ENCODE measurements at places on chromosomes 6 and 20.

DNA sequence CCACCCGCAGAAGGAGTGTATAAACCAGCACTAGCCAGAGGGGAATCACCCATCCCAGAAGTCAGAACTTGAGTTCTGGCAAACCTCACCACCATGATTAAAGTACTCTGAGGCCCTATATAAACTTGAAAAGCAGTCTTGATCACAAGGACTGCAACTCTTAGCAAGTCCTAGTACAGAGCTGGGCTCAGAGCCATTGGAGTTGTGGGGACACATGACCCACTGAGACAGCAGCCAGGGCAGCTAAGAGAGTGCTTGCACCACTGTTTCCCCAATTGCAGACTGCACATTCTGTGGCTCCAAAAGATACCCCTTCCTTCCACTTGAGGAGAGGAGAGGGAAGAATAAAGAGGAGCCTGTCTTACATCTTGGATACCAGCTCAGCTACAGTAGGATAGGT, 4.7 kb upstream of the MCM9 start:
- no peak for DNase-seq

GRCh38 chr6:121578216-121578615, 142.8 kb downstream of the GJA1 start:
- DNase-seq = no peak

DNA sequence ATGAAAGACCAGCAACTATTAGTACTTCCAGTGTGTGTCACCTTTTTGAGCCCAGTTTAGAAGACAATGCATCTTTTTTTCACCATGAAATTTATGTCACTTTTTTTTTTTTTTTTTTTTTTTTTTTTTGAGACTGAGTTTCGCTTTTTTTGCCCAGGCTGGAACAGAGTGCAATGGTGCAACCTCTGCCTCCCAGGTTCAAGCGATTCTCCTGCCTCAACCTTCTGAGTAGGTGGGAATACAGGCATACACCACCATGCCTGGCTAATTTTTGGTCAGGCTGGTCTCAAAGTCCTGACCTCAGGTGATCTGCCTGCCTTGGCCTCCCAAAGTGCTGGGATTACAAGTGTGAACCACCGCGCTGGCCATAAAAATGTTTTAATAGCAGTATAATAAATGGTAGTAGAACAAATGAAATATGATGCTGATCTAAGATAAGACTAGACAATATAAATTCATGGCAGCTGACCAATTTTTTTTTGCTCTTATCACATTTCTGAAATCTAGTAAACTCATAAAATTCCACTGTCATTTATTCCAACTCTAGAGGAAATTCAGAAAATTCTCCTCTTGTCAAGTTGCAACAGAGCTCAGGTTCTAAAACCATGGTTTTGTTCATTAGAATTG, 21.3 kb downstream of the NHSL1 start:
- DNase-seq = no peak

DNA sequence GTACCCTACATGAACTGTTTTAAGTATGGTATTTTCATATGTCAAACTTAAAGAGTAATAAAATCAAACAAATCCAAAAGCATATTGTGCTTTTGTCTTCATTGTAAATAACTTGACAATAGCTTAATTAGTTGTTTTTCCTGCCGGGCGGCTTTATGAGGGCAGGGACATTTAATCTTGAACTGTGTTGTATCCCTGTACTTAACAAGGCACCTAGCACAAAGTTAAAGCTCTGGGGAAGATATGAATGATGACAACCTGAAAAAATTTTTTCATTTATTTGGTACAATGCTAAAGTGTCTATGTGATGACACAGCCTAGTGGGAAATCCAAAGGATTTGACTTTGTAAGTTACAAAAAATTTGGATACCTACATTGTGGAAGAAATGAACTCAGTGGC, 502 bp upstream of the HACE1 start:
- no peak for DNase-seq

DNA sequence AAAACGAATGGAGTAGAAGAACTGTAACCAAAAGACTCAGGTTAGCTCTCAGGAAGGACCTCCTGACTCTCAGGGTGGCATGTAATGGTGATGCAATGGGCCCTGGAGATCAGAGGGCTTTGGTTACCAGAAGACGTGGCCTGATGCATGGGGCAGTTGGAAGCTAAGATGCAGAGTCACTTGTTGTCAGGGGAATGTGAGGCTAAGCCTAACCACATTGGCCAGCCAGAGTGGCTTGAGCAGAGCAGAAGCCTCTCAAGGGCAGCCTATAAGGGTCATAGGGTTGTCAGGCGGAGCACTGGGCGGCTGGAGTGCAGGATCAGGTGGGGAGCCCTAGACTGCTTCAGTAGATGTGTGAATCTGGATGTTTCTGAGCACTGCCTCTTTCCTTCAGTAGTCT, 5.9 kb downstream of the CNBD2 start:
- no peak for DNase-seq

GRCh38 chr6:117381749-117382148, 44.0 kb downstream of the ROS1 start:
- no peak for DNase-seq

- DNase-seq = no peak
These were observed 40.5 kb downstream of the RRBP1 start for GRCh38 chr20:17641520-17641964.

DNA sequence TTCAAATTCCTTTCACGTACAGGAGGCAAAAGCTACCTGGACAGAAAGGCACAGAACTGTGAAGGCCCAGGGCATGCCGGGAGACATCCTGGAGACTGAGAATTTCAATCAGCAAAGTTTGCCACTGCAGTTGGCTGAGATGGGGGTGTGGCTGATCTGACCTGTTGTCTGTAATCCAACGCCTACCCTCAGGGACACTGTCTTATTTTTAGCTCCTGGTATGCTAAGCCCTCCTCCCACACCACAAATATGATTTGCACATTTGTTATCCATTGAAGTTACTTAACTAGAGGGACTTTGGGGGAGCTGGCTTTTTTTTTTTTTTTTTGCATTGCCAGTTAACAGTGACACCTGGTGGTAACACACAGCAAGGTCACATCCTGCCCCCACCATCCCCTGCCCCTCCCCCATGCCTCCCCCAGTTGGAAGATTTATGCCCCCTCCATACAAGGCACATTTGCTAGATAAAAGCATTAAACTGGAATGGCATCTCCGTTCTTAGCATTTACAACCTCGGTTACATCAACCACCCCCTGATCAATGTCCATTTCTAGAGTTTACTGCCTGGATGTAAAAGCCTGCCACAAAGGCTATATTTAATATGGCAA, 40.4 kb downstream of the TTI1 start:
- DNase-seq = peak; percentile 53

- DNase-seq = no peak
These were observed 75.2 kb downstream of the HFE start for GRCh38 chr6:26162399-26162798.

- DNase-seq = no peak
These were observed 8.3 kb downstream of the OR2H1 start for GRCh38 chr6:29465279-29465678.

GRCh38 chr6:19552588-19552987, 284.6 kb upstream of the ID4 start:
- no peak for DNase-seq

- no peak for DNase-seq
These were observed 19.4 kb upstream of the MYB start for GRCh38 chr6:135161411-135162395.

- no peak for DNase-seq
These were observed 470.2 kb upstream of the BTBD3 start for GRCh38 chr20:11447371-11448100.

DNA sequence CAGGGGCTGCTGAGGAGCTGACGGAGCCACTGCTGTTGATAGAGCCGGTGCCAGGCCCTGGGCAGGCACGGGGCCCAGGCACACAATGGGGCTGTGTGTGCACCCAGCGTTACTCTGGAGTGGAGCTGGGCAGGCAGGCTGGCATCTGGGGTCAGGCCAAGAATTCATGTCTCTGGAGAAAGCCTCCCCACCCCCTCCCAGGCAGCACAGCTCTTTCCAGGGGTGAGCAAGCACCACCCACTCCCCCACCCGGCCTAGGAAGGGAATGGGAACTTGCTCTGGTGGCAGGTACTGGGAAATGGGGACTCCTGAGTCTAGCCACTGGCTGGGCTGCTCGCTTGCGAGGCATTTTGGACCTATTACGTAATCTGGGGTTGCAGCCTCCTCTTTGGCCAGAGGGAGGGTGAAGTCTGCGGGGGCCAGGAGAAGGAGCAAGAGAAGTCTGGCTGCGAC, 22.7 kb downstream of the TFEB start:
- DNase-seq = peak; percentile 88

DNA sequence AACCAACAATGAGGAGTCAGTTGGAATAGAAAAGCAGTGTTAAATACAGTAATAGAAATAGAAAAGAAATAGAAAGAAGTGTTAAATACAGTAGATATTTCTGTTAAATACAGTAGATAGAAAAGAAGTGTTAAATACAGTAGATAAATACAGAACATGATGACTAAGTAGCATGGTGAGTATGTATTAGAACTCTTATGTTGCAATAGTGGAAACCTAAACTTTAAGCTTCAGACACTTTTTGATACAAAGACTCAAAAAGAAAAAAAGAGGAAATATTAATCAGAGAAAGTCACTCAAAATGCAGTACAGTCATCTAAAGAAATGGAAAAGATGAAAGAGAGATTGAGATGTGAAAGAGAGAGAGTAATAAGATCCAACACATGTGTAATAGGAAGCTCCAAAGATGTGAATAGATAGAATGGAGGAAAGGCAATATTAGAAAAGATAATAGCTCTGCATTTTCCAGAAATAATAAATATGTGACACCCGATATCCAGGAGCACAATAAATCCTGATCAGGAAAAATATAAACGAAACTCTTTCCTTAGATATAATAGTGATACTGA, 131.5 kb upstream of the KCNK16 start:
- no peak for DNase-seq

DNA sequence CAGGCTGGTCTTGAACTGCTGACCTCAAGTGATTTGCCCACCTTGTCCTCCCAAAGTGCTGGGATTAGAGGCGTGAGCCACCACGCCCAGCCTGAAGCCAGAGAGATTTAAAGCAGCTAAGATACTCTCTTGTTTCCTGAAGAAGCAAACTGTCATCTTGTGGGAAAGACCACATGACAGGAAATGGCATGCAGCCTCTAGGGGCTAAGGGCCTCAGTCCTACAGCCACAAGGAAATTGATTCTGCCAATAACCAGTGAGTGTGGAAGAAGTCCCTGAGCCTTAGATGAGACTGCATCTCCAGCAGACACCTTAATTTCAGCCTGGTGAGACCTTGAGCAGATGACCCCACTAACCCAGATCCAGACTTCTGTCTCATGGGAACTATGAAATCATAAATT, 40.9 kb downstream of the KIZ start:
- no peak for DNase-seq

- DNase-seq = no peak
These were observed 34.9 kb downstream of the DYNLT1 start for GRCh38 chr6:158609455-158610155.

GRCh38 chr6:79158856-79159516, 75.5 kb downstream of the HMGN3 start:
- DNase-seq = peak; percentile 92

GRCh38 chr20:39233755-39234154, 271.6 kb downstream of the DHX35 start:
- DNase-seq = no peak

- DNase-seq = no peak
These were observed 13.3 kb upstream of the SGK1 start for GRCh38 chr6:134331256-134331655.

GRCh38 chr6:154485815-154486214, 24.7 kb downstream of the CNKSR3 start:
- no peak for DNase-seq

- DNase-seq = peak; percentile 75
These were observed 146.9 kb upstream of the SGK1 start for GRCh38 chr6:134464690-134465411.

GRCh38 chr6:23655525-23655924, 470.5 kb upstream of the NRSN1 start:
- DNase-seq = no peak

GRCh38 chr6:50076431-50076830, 26.7 kb upstream of the DEFB112 start:
- no peak for DNase-seq

DNA sequence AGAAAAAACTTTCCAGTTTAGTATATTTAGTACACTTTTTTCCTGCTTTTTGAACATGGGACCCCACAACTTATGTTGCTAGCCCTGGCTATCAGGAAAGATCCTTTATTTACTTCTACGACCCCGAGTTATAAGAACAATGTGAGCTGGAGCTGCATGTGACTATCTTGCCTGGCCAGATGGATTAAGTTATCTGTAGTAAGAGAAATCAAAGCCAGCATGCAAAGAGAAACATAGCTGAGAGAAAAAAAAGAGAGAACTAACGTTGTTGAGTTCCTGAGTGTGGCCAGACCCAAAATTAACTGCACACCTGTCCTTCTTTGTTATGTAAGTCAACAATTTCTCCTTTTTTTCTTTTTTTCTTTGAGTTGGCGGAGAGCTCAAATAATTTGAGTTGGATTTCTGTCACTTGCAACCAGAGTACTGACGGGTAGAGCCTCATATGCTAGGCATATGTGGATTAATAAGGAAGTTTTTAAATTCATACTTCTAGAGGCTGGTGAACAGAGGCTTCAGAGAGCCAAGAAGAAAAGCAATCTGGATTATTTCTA, 219.5 kb downstream of the HACE1 start:
- DNase-seq = no peak

DNA sequence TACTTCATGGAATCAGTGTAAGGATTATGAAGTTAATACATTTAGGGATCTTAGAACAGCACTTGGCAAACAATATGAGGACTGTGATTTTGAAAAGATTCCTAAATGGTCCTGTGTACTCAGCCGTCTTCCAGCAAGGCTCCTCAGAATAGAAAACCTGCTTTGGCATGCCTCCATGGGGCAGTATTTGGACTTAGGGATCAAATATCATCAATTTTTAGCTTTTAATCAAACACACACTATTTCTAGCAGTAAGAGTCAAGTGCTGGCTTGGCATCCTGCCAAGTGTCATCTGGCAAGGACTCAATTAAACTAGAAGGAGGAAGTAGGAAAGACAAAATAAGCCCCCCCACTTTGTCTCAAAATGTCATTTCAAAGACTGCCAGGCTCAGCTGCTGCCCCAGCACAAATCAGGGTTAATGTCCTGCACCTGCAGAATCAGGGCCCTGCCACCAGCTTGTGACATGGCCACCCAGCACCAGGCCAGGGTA, 40.8 kb downstream of the IYD start:
- no peak for DNase-seq

DNA sequence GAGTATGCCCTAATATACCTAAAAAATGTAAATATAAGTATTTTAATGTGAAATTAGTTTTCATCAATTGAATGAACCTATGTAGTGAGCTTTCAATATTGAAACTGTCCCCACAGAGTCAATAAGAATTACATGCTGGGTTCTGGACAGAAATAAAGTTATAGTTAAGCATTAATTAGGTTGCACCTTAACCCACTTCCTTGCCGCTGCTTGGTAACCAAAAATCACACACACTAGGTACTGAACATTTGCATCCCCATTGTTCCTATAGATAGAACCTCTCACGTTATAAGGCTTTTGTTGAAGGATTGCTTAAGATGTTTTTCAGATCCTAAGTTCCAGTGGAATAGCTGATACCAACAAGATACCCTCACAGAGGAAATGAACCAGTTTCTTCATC, 237.1 kb upstream of the OPRM1 start:
- DNase-seq = no peak

All from kidney glomerular epithelial cell (primary cell).